ENCODE measurements at places on chromosomes 16 and 17.

GRCh38 chr16:59213952-59214351 lies 479.8 kb upstream of the GOT2 start:
- DNase-seq = no peak

DNA sequence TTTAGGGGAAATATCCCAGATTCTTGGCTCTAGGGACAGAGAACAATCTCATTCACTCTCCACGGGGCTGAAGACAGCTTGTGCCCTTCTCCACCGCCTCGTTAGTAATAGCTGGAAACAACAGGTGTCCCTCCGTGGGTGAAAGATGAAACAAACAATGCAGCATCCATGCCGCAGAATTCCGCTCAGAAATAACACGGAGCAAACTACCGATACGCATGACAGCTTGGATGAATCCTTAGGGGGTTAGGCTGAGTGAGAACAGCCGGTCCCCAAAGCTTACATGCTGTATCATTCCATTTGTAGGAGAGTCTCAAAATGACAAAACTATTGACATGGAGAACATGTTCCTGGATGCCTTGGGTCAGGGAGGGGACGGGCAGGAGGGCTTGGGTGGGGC lies 29.4 kb upstream of the CACNG1 start:
- DNase-seq = no peak

DNA sequence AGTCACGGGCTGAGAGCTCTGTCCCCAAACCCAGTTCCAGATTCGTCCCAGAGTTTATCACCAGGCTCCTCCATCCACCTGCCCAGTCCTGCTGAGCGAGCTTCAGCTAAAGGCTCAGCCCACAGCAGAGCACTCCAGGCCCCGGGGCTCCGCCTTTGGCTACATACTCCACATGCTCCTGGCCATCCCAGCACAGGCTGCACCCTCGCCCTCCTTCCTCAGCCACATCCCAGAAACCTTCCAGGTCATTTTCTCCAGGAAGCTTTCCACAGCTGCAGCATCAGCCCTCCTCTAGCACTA lies 4.7 kb upstream of the CD2BP2 start:
- no peak for DNase-seq

GRCh38 chr16:52308051-52308450 lies 238.9 kb downstream of the TOX3 start:
- DNase-seq = no peak

- DNase-seq = no peak
Measured at GRCh38 chr16:10332775-10333174, 53.1 kb upstream of the ATF7IP2 start.

- no peak for DNase-seq
Measured at GRCh38 chr17:40666331-40666730, 1.4 kb upstream of the KRT222 start.

DNA sequence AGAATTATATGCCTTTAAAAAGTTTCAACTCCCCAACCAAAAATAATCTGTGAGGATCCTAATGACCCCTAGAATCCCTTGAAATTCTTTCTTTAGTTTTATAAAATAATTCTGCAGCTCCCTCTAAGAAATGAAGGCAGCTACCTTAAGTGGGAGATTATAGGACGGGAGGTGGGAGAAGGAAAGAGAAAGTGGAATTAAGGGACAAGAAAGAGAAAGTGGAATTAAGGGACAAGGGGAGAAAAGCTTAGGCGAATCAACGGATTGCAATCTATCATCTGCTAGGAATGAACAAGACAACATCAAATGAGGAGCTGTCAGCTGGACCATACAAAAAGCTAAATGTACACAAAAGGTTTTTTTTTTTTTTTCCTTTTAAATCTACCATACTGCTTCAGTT lies 262.0 kb downstream of the ZFHX3 start:
- DNase-seq = no peak

DNA sequence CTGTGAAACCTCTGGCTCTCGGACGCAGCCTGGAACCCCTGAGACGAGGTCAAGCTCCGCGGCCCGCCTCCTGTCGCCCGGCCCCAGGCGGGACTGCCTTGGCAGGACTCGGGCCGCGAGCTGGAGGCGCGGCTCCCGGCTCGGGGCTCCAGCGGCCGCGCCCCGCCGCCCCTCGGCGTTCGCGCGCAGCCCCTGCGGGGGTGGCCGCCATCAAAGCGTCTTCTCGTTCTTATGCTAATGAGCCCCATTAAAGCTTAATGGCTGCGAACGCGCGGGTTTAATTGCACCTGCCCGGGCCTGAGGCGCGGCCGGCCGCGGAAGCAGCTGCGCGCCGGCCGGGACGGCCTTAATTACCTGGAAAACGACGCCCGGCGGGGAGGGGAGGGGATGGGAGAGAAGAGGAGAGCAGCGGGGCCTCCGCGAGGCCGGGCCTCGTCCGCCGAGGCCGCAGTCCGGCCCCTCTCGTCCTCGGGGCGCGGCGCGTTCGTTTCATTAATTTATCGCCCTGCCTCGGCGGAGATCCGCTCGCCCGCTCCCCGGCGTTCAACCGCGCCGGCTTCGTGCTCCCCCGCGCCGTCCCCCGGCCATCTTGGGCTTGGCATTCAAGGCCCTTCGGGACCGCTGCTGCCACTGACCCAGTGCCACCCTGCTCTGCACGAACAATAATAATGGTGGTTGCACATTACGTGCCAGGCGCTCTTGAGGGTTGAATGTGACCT lies 19.2 kb downstream of the RAI1 start:
- DNase-seq = no peak

DNA sequence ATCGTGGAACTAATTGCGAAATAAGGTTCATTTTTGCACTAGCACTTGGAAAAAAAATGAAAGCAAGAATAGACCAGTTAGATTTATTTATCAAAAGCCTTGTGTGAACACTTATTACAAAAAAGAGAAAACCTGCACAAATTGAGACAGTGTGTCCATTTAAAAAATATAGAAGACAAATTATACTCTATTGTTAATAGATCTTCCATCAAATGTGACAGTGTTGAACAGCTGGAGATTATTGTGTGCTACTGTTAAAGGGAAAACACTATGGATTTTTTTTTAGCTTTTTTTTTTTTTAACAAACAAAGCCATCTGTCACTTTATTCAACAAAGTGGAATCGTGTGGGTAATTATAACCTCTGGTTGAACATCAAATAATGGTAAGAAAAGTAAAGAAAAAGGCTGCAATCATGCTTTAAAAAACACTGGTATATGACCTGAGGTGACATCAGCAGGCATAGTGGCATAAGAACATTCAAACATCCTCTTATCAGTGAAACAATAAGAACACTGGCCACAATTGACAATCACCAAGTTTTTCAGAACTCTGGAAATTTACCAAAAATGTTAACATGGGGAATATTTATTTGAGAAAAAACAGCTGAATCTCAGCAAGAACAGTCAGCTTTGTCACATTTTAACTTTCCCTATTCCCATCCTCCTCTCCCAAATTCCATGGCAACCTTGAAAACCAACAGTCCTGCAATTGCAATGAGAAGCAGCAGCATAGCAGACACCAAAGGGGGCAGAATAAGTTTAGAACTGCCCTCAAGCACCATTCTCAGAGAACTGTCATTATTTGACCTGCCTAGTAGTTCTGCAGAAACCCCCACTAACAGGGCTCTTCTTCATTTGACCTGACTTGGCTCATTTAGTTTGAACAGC lies 442.3 kb upstream of the MON1B start:
- no peak for DNase-seq

GRCh38 chr17:9468937-9469336 lies 106.7 kb downstream of the STX8 start:
- no peak for DNase-seq

DNA sequence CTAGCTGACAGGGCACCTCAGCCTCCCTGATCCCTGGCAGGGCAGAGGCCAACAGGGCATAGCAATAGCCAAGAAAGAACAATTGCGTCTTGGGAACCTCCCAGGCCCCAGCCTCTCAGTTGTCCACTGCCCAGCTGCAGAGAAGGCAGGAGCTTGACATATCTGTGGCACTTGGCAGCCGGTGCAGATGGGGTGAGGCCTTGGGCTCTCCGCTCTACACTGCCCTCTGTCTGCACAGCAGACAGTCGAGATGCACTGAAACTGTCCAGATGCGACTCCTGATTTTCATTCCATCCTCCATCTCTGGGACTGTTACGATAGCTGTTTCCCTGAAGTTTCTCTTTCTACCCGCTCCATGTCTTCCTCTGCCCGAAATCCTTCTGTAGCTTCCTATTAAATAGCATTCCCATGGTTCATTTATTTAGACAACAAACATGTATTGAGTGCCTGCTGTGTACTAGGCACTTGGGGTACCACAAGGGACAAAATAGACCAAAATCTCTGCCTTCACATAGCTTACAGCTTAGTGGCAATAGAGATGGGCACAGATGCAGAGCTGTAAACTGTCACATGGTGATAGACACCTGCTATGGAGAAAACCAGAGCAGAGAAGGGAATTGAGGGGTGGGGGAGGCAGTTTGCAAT lies 3.3 kb downstream of the POLR3E start:
- no peak for DNase-seq

GRCh38 chr17:82228842-82229697 lies at the start of gene SLC16A3:
TSS of gene SLC16A3 (plus strand) at chr17:82229042. CDS start at chr17:82236009, 6,967 bp downstream.
- no peak for DNase-seq

DNA sequence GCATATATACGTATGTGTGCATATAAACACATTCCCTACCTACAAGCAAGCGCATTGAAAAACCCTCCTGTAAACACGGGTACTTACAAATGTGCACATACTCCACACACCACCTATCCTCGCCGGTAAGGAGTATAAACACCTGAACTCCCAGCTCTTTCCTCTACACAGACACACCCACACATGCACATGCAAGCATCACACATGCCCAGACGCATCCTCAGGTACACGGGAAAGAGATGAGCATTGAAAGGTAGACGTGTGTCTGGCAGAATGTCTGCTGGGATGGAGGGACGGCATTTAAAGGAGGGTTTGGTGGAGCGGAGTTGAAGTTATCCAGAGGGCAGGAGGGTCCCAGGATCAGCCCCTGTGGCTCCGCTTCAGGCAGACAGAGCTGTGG lies 4.7 kb upstream of the SMTNL2 start:
- no peak for DNase-seq

GRCh38 chr17:47894498-47895346 lies 1.3 kb upstream of the SP2 start:
- DNase-seq = no peak

DNA sequence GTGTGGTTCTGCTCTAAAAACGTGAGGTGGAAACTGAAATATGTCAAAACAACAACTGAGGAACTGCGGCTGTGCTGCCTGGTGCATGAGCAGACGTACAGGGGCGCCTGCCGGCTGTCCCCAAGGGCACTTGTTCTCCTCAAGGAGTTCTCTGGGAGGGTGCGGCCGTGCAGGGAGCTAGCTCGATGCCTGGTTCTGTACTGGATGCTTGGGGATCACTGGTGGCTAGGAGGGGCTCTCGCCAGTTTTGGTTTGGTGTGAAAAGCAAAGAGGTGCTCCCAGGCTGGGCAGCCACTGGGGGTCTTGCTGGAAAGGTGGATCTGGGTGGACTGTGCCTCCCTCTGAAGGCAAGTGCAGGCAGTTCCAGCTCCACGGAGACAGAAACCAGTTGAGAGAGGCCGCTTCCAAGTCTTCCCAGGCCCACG lies 41.9 kb upstream of the ATP2A3 start:
- DNase-seq = peak; percentile 84

GRCh38 chr17:1606352-1606985 lies 22.2 kb downstream of the SLC43A2 start:
- no peak for DNase-seq

GRCh38 chr16:20707461-20707860 lies 10.0 kb upstream of the ACSM1 start:
- no peak for DNase-seq

- DNase-seq = no peak
Measured at GRCh38 chr17:38450557-38451029, 22.3 kb downstream of the ARHGAP23 start.

GRCh38 chr16:78650339-78651074 lies 551.1 kb downstream of the WWOX start:
- no peak for DNase-seq

- DNase-seq = no peak
Measured at GRCh38 chr17:3915995-3916696, at the start of gene P2RX1. TSS of gene P2RX1 (minus strand) at chr17:3916465. CDS start at chr17:3916225, 240 bp downstream.

DNA sequence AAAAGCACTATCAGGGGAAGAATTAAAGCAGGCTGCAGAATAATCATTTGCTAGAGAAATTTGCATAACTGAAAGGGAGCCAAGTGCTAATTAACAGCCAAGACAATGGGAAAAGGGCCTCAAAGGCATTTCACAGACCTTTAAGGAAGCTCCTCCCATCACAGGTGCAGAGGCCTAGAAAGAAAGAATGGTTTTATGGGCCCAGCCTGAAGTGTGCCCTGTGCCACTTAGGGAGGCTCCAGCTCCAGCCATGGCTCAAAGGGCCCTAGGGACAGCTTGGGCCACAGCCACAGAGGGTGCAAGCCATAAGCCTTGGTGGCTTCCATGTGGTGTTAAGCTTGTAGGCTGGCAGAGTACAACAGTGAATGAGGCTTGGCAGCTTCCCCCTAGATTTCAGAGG lies 50.1 kb downstream of the RNF112 start:
- DNase-seq = no peak

GRCh38 chr17:28747051-28747691 lies 3.4 kb downstream of the TRAF4 start:
- DNase-seq = no peak

GRCh38 chr17:8187517-8188262 lies 2.3 kb downstream of the BORCS6 start:
- peak; percentile 92 for DNase-seq

- no peak for DNase-seq
Measured at GRCh38 chr17:12856416-12856815, 67.1 kb downstream of the ARHGAP44 start.

GRCh38 chr17:74296548-74296936 lies 22.5 kb downstream of the DNAI2 start:
- peak; percentile 64 for DNase-seq

DNA sequence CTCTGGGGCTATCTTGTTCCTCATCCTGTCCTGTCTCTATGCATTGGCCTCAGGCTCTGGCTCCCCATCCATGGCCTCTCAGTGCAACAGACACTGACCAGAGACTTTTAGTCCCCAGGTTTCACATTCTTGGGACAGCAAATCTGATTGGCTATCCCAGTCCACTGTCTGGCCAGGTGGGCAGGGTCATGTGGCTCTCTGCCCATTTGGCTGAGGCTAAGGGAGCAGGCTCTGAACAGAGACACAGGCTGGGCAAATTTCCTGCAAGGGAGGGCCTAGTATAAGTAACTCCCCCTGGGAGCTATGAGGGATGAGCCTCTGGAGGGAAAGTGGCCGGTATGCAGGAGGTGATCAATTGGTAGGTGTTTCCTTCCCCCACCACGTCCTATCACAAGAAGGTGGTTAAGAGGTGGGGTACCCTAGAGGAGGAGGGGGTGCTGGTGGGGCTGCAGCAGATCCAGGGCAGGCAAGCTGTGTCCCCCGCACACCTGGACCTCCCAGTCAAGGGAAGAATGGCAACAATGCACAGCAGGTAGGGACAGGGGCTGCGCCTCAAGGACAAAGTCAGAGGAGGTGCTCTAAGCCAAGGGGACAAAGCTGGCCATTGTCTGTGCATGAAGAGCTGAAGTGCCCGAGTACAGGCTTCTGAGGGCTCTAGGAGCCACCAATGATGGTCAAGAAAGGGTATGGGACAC lies 13.2 kb downstream of the XYLT2 start:
- peak; percentile 57 for DNase-seq
